ENCODE measurements at places on chromosomes 5 and 9.

DNA sequence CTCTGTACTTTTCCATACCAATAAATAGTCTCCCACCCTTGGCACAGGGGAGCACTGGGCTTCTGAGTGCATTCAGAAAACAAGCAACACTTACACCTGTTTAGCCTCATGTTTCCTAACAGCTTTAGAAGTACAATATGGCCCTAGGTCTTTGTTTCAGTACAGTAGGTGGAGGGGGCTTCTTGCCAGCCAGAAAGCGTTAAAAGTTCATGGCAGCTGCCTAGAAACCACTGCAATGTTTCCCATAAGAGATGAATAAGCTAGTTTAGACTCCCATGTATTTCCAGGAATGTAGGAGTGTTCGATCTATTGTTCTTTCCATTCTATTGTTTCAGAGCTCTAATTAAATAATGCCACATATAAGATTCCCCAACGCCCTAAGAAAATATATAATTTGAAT, 444.8 kb downstream of the ARHGEF28 start:
- DNase-seq = no peak

DNA sequence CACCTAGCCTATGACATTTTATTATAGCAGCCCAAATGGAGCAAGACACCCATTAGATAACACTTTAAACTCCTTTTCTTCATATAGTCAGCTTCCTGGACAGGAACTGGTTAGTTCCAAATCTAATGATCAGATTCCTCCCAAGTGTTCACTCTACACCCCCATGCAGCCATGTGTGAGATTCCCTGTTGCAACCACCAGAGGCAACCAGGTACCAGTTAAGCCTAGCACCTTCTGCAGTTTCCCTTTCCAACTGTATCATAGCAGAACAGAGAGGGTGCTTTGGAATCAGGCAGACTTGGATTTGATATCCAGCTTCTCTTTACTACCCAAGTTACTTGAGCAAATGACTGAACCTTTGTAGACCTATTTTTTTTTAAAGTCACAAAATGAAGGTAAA, 296.6 kb upstream of the PCSK5 start:
- no peak for DNase-seq

GRCh38 chr9:72477930-72478518, 43.4 kb upstream of the TMC1 start:
- no peak for DNase-seq

GRCh38 chr9:136611119-136611518, 51.6 kb upstream of the EGFL7 start:
- no peak for DNase-seq

DNA sequence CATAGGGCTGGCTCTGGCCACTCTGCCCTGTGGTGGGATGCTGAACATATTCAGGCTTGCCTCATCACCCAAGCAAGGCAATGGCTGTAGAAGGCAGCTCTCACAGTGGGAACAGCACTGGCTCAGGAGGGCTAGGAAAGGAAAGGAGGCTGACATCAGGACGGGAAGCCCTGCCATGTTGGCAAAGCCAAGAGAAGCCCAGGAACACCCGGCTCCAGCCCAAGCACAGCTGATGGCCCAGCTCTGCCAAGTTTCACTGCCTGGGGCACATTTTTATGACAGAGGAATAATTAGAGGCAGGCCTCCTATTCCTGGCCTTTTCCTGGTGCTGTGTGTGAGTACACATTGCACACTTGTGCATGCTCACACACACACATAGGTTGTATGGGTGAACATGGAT, 163.6 kb upstream of the SMIM23 start:
- DNase-seq = no peak

- DNase-seq = peak; percentile 24
Measured at GRCh38 chr9:92100237-92100911, 14.8 kb downstream of the SPTLC1 start.

DNA sequence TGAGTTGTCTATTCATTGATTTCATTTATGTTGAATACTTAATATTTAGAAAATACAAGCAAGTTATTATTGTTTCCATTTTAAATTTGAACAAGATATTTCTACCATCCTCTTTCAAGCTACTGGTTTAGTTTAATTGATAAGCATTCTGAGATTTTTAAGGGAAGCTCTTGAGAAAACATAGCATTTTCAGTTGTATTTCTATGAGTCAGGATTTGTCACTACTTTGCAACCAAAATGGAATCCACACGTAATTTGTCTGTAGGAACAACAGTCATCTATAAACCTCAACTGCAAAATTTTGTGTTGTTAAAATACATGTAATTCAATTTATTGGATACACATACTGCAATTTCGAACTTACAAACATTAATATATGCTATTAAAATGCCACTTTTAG, 74.0 kb downstream of the PRR16 start:
- DNase-seq = no peak

- DNase-seq = no peak
Measured at GRCh38 chr5:58455480-58455879, 4.4 kb downstream of the PLK2 start.
